Stimulated activated CD4-positive, alpha-beta T cell treated with anti-CD3 and anti-CD28 coated beads, Interleukin-12 subunit alpha, Interleukin-12 subunit beta, amount 100 ng/mL, for 48 hours (primary cell): ENCODE measurements at places on chromosomes 11 and 22.

GRCh38 chr11:118605116-118605867, 2.1 kb upstream of the PHLDB1 start:
- DNase-seq: no peak

- no peak for DNase-seq
These were observed 71.2 kb downstream of the LDLRAD3 start for GRCh38 chr11:36014898-36015665.

DNA sequence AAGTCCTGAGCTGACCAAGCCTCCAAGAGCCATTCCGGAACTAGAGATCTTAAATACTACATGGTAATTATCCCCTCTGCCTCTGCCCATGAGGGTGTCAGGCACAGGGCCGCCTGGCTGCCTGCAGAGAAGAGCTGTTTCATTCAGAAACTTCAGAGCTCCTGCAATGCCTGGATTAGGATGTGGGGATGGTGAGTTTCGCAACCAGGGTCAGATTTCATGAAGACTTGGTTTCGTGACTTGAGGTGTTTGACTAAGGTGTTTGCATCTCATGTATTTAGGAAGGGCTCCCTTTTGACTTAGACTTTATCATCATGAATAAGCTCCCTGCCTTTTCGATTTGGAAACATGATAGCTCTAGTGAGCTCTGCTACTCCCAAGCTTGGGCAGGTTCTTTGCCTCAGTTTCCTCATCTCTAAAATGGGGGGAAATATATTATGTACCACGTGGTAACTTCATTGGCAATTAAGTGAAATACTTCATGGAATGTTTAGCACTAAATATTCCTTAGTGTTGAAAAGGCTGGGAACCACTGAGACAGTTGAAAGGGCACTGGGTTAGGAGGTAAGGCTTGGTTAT, 9.1 kb downstream of the TIMP3 start:
- DNase-seq: no peak

DNA sequence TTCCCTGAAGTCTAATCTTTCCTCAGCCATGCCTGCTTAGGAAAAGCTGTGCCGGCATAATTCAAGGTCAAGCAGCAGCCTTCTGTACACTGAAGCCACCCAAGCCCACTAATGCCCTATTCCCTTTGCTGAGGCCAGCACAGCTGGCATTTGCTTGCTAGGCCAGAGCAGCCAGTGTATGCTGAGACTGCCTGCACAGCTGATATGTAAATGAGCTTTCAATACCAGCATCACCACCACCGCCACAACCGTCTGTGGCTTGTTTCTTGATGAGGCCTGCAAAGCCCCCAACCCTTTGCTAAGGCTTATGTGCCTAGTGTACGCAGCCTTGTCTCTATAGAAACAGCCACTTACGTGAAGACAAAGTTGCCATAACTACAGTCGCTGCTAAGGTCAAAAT, 56.3 kb upstream of the TNRC6B start:
- no peak for DNase-seq

GRCh38 chr22:45291061-45291930, 6.5 kb downstream of the UPK3A start:
- DNase-seq: no peak

DNA sequence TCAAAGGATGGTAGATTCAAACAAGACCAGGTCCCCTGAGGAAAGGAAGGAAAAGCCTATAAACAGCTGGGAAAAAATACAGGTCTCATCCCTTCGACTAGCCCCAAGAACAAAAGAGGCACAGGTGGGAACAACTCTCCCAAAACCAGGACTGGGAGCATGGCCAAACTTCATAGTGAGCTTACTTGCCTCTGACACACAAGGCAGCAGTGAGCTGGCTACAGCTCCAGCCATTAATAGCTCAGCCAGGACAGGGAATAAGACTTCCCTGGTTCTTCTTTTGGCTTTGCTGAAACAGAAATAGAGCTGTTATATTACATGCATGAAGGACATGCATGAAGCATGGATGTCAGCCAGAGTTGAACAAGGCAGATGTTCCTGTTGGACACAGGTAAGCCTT, at the start of gene OR10A2:
OR10A2 (plus strand) TSS at position 97 of the 400 bp plus-strand sequence. CDS start 6,698 bp downstream, outside the sequence.
- DNase-seq: no peak

- peak; percentile 56 for DNase-seq
These were observed 29.2 kb upstream of the XBP1 start for GRCh38 chr22:28829358-28830181.

DNA sequence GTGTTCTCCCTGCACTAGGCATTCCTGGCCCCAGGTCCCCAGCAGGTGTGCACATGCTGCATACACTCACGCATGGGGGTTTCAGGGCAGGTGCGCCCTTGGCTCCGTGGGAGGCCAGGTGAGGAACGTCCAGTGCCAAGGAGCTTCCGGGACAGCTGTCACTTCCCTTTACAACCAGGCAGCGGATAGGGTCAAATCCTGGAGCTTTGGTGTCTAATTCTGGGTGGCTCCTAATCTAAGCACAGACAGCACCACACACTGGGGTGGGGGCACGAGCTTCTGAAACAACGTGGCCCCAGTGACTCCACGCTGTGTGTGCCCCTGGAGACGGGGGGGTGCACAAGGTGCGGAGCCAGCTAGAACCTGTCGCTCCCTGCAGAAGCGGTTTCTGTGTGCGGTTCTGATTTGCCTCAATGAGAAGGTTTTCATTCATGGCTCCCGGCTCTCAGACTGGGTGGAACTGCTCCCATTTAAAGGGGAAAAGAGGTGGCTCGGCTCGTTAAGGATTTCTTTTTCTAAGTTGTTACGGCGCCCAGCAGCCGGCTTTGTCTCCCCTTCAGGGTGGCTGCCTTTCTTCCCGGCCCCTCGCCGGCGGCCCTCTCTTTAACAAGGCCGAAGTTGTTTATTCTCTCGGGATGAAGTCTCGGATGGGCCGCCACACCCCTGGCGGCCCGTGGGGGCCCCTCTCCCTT, 5.0 kb downstream of the CCND1 start:
- no peak for DNase-seq
